ENCODE measurements at places on chromosomes 4 and X.

- peak overlapping the region; percentile 31 for H3K27ac ChIP-seq
- no peak overlapping the region for H3K4me3 ChIP-seq
- H3K36me3 ChIP-seq, result no peaks in the 10 kb centered on the region
- peaks cover 34% of the 10 kb centered on the region for H3K4me1 ChIP-seq
- no peaks in the 10 kb centered on the region for H3K27me3 ChIP-seq
- DNase-seq, result peak; percentile 86
Measured at GRCh38 chr4:24850674-24851073, 55.3 kb downstream of the SOD3 start.

- H3K4me1 ChIP-seq, result peaks cover 10% of the 10 kb centered on the region
- H3K27ac ChIP-seq, result no peak overlapping the region
- no peak overlapping the region for H3K4me3 ChIP-seq
Measured at GRCh38 chr4:4271912-4272311, 18.0 kb downstream of the LYAR start.

DNA sequence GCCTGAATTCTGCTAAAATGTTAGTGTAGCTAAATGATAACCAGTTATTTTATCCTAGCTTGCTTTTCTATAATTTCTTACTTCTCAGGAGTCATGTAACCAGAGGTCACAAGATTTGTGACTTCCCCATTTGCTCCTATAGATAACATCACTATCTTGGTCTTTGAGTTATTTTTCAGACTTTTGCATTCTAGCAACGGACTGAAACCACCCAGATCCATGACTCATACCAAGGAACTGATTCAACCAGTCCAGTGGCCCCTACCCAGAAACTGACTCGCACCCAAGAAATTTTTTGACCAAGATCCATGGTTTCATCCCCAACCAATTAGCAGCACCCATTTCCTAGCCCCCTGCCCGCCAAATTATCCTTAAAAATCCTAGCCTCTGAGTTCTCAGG is 50.0 kb downstream of the IQCM start:
- H3K36me3 ChIP-seq, result no peaks in the 10 kb centered on the region
- no peaks in the 10 kb centered on the region for H3K27me3 ChIP-seq
- H3K4me3 ChIP-seq, result no peak overlapping the region
- peak overlapping the region; percentile 40 for H3K27ac ChIP-seq

GRCh38 chr4:156976147-156976546 is 4.5 kb upstream of the PDGFC start:
- no peaks in the 10 kb centered on the region for H3K36me3 ChIP-seq
- H3K4me1 ChIP-seq, result peaks cover 43% of the 10 kb centered on the region
- H3K27ac ChIP-seq, result no peak overlapping the region
- no peaks in the 10 kb centered on the region for H3K27me3 ChIP-seq
- H3K4me3 ChIP-seq, result 0 out of 2 replicates have a peak overlapping the region, but pooled peaks have one; percentile 7

- no peaks in the 10 kb centered on the region for H3K27me3 ChIP-seq
- H3K36me3 ChIP-seq, result no peaks in the 10 kb centered on the region
- H3K27ac ChIP-seq, result no peak overlapping the region
- DNase-seq, result no peak
- no peaks in the 10 kb centered on the region for H3K4me1 ChIP-seq
- H3K4me3 ChIP-seq, result no peak overlapping the region
Measured at GRCh38 chrX:12910423-12911121, 4.2 kb downstream of the TLR8 start.

GRCh38 chr4:48939785-48940184 is 33.2 kb upstream of the OCIAD2 start:
- DNase-seq, result peak; percentile 83
- H3K4me1 ChIP-seq, result 0 out of 2 replicates have a peak, but pooled peaks cover 4% of the 10 kb centered on the region
- no peaks in the 10 kb centered on the region for H3K36me3 ChIP-seq
- H3K27ac ChIP-seq, result no peak overlapping the region
- H3K4me3 ChIP-seq, result no peak overlapping the region

DNA sequence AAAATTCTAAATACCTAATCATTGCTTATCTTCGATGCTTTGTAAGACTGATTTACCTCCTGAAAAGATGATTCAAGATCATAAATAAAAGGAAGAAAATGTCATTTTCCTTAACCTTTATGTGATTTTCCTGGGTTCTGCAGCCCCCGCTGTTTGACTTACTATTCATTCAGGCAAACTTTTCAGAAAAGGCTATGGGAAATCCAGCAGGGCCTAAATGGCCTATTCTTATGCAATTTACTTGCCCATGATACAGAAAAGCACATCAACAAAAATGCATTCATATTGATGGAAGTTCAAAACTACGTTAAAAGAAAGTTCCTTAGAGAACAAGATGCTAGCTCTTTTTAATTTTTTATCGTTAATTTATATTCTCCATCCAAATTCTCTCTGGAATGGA is 51.2 kb downstream of the TMEM144 start:
- H3K27ac ChIP-seq, result no peak overlapping the region
- no peak overlapping the region for H3K4me3 ChIP-seq
- DNase-seq, result no peak
- no peaks in the 10 kb centered on the region for H3K36me3 ChIP-seq
- no peaks in the 10 kb centered on the region for H3K27me3 ChIP-seq
- H3K4me1 ChIP-seq, result peaks cover 5% of the 10 kb centered on the region

GRCh38 chr4:67020438-67020797 is 524.9 kb downstream of the CENPC start:
- H3K4me1 ChIP-seq, result no peaks in the 10 kb centered on the region
- no peaks in the 10 kb centered on the region for H3K36me3 ChIP-seq
- no peak overlapping the region for H3K27ac ChIP-seq
- DNase-seq, result no peak
- no peak overlapping the region for H3K4me3 ChIP-seq
